ENCODE measurements at places on chromosomes 12 and 14. TPM values are rescaled to one million over a fixed set of nuclear protein-coding genes. Genes with fewer than 3 reads are reported as not detected.

DNA sequence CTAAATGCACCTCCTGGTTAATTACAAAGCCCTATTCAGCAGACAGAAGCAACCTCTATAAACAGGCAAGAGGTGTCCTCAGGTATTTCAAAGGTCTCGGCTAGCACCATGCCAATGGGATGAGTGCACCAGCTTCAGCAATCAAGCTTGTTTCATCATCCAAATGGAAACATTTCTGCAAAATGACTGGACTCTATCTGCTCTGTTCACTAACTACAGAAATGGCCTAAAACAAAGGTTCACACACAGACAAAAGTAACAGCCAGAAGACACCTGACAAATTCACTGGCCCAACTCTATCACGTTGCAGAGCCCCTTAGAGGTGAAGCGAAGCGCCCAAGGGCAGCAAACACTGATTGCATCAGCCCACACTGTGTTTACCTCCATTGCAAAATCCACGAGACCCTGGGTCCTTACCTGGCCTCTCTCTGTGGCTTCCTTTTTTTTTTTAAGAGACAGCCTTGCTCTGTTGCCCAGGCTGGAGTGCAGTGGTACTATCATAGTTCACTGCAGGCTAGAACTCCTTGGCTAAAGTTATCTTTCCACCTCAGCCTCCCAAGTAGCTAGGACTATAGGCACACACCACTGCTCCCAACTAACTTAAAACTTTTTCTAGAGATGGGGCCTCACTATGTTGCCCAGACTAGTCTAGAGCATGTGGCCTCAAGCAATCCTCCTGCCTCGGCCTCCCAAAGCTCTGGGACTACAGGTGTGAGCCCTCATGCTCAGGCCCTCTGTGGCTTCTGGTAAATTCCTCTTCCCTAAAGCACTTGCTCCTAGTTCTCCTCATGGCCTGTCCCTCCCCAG lies 8.5 kb upstream of the SYNE3 start:
- DNase-seq: no peak

The MIA2 gene
- 26.6 TPM for total RNA-seq

- DNase-seq: no peak
Observed at GRCh38 chr12:79174626-79175025, 310.1 kb downstream of the SYT1 start.

DNA sequence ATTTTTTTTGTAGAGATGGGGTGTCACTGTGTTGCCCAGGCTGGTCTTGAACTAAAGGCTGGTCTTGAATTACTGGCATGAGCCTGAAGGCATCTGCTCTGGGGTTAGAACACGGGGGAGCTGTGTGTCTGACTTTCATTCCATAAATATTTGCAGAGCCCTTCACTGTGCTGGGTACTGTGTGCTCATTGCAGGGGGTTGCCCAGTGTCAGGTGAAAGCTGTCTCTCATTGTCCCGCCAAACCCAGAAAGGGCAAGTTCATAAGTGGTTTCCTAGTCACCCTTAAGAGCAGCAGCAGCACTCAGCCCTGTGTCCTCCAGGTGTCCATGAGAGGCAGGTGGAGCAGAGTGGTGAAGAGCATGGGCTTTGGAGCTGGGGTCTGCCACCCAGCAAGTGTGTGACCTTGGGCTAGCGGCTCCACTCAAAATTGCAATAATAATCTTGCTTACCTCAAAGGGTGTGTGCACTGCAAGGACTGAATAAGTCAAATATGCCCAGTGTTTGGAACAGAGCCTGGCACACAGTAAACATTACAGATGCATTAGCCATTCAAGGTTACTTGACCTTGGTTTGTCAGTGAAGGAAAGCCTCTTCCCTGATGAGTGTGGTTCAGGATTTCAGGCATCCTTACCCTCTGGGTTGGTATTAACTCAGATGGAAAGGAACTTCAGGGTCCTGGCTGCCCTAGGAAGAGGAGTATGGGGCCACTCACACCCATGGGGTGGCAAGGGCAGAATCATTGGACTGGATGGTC lies 4.4 kb upstream of the SMIM41 start:
- no peak for DNase-seq

The BICDL1 gene
- total RNA-seq: 0.26 TPM

Measured in chondrocyte (in vitro differentiated cells).